ENCODE measurements at places on chromosomes 7 and 10. TPM values are rescaled to one million over a fixed set of nuclear protein-coding genes. Genes with fewer than 3 reads are reported as not detected.

The LBX1 gene
- total RNA-seq = not detected

The TAS2R41 gene
- not detected for total RNA-seq

- no peak for DNase-seq
These were observed 285.2 kb downstream of the PTPRN2 start for GRCh38 chr7:158302274-158303070.

DNA sequence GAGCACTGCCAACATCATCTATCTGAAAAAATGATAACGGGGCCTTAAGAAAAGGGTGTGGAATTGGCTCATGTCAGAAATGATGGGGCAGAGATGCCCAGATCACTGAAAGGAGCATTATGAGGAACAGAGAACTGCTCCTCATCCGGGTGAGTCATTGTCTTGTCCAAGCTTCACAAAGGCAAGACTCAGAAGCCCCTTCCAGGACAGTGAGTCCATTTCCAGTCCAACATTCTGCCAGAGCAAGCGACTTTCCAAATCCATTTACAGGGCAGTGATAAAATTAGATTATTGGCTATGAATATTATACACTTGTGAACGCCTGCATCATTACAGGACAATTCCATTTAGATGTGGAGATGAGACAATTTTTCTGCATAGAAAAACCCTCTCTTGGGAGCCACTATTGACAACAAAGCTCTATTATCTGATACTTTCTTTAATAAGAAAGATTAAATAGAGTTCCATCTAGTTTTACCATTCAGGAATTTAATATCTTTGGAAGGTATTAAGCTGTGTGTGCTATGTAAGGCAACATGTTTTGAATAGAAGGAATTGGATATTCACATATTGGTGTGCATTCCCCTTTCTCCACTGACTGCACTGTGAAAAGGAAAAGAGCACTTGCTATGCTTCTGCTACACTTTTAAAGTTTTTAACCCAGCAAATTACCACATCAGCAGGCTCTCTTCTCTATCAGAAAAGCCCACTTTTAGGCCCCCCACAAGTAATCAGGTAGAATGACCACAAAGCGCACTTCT lies 159.6 kb downstream of the NRP1 start:
- no peak for DNase-seq

- DNase-seq = no peak
These were observed 13.2 kb upstream of the MAP3K8 start for GRCh38 chr10:30420766-30421165.

DNA sequence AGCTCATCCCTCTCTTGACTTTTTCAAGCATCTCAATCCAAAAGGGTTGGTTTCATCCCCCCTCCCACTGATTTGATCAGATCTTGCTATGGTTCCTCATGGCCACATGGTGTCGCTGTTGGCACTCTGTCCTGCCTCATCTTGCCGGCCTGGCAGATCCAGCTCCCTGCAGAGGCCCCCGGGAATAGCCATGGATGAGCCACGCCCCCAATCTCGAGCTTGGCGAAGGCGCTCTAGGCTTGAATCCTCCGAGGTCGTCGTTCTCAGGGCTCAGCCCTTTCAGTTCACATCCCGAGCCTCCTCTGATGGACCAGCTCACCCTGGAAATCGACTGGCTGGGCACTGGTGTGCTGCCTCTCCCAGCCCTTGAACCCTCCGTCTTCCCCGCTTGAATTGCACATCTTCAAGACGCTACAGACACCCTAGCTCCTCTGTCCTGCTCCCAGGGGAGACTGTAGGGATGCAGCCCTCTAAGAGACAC lies 628.7 kb downstream of the TYW1 start:
- DNase-seq = peak; percentile 87

DNA sequence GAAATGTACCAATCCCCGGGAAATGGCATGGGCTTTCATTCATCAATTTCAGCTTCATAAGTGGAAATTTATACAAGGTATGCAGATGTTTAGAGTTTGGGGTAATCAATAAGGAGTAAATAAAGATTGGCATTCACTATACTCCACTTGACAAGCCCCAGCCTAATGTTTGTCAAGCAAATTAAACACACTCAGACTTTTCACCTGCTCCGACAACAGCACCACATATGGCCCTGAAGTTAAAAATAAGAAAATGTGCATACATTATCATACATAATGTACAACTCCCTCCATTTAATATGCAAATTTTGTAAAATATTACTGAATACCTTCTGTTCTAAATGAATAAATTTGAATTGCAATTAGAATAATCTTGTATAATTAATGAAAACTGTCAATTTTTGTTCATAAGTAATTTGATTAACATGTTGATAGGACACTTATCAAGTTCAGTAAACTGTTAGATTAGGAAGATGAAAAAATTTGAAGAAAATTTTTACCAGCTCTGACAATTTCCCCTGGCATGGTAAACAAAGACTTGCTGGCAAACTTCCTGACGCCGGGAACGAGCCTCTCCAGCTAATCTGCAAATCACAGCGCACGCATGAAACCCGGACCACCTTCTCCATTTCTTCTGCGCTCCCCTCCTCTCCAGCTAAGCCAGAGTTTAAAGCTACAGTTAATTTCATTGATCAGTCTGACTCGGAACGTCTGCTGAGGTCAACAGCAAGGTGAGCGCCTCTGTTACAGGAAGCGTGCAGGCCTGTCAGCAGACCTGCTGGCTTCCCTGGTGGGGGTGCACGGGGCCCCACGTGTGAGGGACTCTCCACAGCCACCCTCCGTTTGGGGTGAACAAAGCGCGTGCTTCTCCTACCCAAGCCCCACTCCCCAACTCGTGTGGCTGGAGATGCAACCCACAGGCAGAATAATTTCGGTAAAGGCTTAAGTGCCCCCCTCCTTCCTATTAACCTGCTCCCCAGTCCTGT lies 70.7 kb downstream of the EBF3 start:
- no peak for DNase-seq

DNA sequence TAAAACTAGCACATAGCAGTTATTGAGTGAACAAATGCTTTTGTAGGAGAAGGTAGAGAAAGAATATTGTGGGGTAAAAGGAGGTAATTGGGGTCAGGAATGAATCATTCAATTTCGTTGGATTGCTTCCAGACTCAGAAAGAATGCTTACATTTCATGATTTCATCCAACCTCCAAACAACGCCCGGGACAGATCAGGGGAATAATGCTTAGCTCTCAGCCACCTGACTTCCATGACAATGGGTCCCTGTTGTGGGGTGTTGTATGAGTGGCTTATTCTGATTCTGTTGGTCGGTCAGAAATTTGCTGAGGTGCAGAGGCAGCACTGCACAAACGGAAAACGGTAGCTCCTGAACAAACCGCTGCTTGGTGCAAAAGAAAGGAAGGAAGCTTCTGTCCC lies 24.0 kb upstream of the INPP5F start:
- no peak for DNase-seq

DNA sequence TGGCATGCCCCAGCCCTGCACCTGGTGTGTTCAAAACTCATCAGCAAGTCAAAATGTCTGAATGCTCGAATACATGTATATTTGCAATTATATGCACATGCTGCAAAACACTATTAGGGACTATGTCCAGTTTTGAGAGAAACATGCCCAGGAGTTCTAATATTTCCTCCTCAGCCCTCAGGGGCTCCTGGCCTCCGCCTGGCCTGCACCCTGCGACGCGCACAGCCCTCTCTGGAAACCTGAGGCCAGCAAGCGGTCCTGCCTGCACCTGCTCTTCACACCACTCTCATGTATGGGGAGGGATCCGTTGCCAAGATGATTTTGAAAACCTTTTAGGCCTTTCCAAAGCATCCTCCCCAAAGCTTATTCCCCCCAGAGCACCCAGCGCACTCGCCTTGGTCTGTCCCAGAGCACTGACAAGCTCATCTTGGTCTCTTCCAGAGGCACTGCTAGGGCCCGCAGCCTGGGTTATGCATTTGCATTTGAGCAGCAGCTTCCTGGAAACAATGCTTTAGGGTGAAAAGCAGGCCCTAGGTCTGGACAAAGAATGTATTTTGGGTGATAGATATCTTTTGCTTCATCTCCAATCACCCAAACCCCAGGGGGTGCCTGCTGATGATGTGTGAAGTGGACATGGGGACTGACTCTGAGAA lies 22.6 kb upstream of the CNPY1 start:
- no peak for DNase-seq

GRCh38 chr10:72297281-72297804 lies 23.6 kb downstream of the DDIT4 start:
- no peak for DNase-seq

- no peak for DNase-seq
These were observed 115.7 kb upstream of the KMT2C start for GRCh38 chr7:152551304-152552036.

The MRPS24 gene
- total RNA-seq = 132 TPM

- no peak for DNase-seq
These were observed 43.7 kb upstream of the C7orf33 start for GRCh38 chr7:148546857-148547256.

- peak; percentile 87 for DNase-seq
These were observed 120.0 kb upstream of the PLPP4 start for GRCh38 chr10:120336911-120337540.

The SCRN1 gene
- total RNA-seq = 75.8 TPM

The PRPS1L1 gene
- not detected for total RNA-seq

The GNGT1 gene
- 0.26 TPM for total RNA-seq

The WNT8B gene
- total RNA-seq = 0.67 TPM

DNA sequence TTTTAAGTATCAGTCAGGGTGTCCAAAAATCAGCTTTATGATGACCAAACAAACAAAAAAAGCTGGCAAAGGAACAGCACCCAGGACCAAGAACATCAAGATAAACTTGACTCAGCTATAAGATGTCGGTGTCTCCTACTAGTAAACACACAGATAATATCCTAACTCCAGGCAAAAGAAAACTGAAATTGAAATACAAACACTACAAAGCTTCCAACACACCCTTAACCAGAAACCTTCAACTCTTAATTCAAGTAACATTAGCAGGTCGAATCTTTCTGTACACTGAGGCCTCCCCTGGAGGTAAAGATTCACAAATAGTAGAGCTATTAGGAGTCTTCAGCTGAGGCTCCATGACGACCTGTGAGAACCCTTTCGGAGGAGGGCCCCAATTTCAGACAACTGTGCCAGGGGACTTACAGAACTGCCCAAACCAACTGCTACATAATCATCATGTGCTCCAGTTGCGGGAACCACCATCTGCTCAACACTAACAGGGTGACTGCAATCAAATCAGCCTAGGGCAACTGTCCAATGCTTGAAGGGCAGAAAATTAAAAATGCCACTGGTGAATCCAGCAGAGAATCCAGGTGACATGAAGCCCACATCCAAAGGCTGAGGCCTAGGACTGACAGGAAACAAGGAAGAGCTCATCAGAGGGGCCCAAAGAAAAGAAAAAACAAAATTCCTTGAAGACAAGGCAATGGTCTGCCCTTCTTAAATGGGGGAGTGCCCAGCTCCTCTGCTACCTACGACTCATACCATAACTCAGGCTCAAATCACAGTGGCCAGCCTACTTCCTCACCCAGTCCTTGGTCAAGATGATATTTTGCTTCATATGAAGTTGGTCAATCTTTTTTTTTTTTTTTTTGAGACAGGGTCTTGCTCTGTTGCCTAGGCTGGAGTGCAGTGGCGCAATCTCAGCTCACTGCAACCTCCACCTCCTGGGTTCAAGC lies 20.0 kb downstream of the XPNPEP1 start:
- DNase-seq = no peak

DNA sequence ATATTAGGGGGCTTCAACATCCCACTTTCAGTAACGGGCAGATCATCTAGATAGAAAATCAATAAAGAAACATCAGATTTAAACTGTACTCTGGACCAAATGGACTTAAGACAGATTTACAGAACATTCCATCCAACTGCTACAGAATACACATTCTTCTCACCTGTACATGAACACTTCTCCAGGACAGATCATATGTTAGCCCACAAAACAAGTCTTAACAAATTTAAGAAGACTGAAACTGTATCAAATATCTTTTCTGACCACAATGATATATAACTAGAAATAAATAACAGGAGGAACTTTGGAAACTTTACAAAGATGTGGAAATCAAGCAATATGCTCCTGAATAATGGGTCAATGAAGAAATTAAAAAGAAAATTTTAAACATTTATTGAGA lies 86.7 kb downstream of the MICU1 start:
- no peak for DNase-seq

DNA sequence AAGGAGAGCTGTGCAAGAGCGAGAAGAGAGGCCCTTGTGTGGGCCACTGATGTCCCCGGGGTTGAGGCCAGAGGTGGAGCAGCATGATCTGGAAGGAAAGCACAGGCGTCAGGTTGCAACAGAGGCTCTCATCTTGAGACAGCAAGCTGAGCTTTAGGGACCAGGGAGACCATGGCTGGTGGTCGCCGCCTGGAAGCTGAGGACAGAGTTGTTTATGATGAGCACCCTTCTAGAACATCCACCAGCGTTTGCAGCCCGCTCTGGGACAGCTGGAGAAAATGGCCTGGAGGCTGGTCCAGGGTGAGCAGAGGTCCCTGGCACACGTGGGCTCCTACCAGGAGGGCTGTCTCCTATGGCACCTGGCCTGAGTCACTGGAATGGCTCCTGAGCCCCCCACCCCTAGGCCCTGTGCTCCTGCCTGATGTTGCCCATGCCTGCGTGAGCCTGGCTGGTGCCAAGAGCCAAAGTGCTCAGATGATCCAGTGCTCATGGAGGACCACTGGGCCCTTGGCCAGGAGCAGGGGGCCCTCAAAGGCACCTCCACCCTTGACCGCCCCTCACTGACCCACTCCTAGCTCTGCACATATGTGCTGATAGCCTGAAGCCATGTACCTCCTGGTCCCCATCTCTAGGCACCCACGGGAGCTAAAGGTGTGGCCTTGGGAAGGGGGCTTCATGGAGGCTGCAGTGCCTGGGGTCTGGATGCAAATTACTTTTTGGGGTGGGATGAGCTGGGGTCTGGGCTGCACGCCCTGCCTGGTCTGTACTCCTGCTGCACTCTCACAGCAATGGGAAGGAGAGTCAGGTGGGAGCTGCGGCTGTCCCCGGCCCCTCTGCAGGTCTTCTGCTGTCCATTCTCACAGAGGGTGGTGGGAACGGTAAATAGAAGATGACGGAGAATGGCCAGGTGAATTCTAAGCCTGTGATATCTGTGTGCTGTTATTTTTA lies 40.1 kb upstream of the RET start:
- no peak for DNase-seq

GRCh38 chr10:32790483-32790882 lies 167.5 kb downstream of the ITGB1 start:
- DNase-seq = no peak

The INSYN2A gene
- 0.19 TPM for total RNA-seq

GRCh38 chr10:105834261-105835059 lies 1193.4 kb downstream of the SORCS3 start:
- no peak for DNase-seq

DNA sequence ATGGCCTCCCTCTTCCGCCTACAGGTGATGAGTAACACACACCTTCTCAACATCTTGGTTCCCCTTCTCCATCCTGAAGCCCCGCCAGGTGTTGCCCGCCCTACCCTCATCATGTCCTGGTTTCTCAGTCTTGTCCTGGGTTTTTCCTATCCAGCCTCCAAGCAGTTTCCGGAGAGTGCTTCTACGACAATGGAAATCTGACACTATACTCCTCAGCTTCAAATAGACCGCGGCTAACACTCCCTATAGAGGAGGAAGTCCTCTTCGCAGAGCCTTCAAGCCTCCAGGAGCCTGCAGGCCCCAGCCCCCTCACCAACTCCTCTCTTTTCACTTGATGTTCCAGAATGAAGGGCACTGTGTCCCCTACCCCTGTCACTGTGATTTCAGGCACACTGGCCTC lies 147.4 kb downstream of the PRPF18 start:
- no peak for DNase-seq

The DBF4 gene
- 78.9 TPM for total RNA-seq

The PLXDC2 gene
- 40.1 TPM for total RNA-seq
